ENCODE measurements at places on chromosomes 11 and 22. TPM values are rescaled to one million over a fixed set of nuclear protein-coding genes. Genes with fewer than 3 reads are reported as not detected.

Gene SYT7
- 25.2 TPM for total RNA-seq

Gene RRP8
- total RNA-seq = 27.6 TPM

Gene OR5L1
- total RNA-seq = not detected

Gene CLDN5
- total RNA-seq = not detected

DNA sequence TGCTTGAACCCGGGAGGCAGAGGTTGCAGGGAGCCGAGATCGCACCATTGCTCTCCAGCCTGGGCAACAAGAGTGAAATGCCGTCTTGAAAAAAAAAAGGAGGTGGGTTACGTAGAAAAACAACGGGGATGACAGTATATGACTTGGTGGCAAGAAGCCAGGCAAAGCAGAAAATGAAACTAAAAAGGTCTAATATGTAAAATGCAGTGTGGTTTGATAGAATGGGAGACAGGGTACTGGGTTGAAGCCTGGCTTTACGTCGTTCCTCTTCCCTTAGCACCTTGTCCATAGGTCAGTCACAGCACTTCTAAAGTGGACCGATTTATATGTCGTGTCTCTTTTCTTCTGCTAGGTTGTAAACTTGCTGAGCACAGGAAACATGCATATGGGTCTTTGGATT, 274.9 kb upstream of the ZC3H12C start:
- H3K36me3 ChIP-seq = no peaks in the 10 kb centered on the region
- H3K27me3 ChIP-seq = no peaks in the 10 kb centered on the region
- DNase-seq = no peak
- peaks cover 8% of the 10 kb centered on the region for H3K4me1 ChIP-seq
- H3K4me3 ChIP-seq = no peak overlapping the region

DNA sequence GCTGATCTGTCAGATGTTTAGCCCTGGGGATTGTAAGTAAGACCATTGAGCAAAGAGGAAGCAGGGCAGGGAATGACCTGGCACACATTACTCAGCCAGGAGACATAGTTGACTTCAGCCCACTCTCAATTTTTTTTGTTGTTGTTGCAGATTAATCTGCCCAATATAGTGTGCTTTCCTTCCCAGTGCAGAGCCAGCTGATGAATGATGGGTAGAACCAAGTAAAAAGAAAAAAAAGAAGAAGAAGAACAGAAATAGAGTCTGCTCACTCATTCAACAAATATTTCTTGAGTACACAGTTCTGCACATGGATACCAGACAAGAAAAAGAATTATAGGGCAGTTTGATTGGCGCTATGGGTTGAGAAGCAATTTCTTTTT, 292.7 kb downstream of the ETS1 start:
- DNase-seq = no peak
- no peak overlapping the region for H3K4me3 ChIP-seq
- H3K27me3 ChIP-seq = no peaks in the 10 kb centered on the region
- no peak overlapping the region for H3K27ac ChIP-seq

DNA sequence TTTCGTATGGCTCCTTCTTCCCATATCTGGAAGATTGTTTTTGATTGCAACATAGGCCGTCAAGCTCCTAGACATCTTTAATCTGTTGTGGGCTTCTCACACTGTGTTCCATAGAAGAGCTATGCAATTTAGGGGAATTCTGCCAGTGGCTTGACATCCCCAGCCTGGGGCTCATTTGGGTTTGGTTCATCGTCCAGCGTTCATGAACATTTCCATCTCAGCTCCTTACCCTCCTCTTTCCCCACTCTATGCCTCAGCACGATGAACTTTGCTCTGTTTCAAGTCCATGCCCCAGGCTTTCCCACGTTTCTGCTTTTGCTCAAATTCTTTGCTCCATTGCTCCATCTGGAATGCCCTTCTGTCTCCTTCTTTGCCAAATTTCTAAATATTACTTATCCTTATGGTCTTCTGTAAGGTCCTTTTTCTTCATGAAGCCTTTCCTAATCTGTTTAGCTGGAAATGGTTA, 26.1 kb upstream of the CLMP start:
- H3K4me3 ChIP-seq = no peak overlapping the region
- no peak for DNase-seq
- no peaks in the 10 kb centered on the region for H3K36me3 ChIP-seq
- H3K27me3 ChIP-seq = no peaks in the 10 kb centered on the region
- peaks cover 7% of the 10 kb centered on the region for H3K4me1 ChIP-seq
- no peak overlapping the region for H3K27ac ChIP-seq

Data from MCF 10A (cell line).